ENCODE measurements at places on chromosomes 6 and 20.
A peak's percentile ranks its signal among the peaks of the same experiment; 100 is the strongest.

DNA sequence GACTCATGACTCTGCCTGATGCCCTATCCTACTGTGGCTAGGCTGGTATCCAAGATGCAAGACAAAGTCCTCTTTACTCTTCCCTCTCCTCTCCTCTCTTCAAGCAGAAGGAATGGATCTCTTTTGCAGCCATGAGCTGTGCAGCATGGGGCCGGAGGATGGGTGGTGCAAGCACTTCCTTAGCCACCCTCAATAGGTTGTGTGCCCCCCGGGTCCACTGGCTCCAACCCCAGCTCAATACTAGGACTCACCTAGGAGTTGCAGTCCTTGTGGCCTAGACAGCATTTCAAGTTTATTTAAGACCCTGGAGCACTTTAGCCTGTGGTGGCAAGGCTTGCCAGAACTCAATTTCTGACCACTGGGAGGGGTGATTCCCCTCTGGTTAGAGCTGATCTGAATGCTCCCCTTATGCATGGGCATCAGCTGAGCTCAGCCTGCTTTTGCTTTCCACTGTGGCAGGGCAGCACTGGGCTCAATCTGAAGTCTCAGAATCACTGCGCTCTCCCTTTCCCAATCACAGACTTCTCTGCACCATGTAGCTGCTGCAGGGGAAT lies 29.0 kb upstream of the GRM4 start:
- DNase-seq = no peak

- DNase-seq = no peak
Observed at GRCh38 chr20:21174516-21175239, 48.8 kb downstream of the KIZ start.

DNA sequence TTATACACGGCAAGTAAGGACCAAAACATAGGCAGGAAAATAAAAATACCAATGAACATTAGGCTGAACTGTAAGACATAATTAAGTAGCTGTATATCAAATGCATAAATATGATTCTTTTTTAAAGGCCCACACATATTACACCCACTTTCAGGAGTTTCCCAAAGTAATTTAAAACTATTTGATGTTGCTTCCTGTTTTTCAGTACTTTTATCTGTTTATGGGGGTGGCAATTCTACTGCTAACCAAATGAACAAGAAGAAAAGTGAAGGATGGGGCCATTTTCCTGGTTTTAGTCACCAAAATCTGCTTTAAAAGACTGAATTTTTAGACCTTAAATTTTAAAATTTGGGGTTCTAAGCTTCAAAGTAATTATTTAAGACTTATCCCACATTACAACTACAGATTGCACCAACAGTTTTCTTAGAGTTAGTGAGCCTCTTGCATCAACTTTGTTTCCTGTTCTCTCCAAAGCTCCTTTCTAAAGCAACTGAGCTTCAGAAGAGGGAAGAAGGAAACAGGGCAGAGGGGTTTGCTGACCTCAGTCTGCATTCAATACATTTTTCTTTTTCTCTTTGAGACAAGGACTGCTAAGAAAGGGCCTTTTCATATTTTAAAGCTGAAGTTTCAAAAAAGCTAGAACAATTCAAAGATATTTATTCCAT lies 191.0 kb downstream of the BACH2 start:
- DNase-seq = no peak

- no peak for DNase-seq
Observed at GRCh38 chr6:93749930-93750329, 330.6 kb upstream of the EPHA7 start.

GRCh38 chr6:30169658-30170614 lies 6.6 kb downstream of the TRIM15 start:
- DNase-seq = peak; percentile 11

- DNase-seq = no peak
Observed at GRCh38 chr6:118740372-118740771, 89.0 kb upstream of the CEP85L start.

DNA sequence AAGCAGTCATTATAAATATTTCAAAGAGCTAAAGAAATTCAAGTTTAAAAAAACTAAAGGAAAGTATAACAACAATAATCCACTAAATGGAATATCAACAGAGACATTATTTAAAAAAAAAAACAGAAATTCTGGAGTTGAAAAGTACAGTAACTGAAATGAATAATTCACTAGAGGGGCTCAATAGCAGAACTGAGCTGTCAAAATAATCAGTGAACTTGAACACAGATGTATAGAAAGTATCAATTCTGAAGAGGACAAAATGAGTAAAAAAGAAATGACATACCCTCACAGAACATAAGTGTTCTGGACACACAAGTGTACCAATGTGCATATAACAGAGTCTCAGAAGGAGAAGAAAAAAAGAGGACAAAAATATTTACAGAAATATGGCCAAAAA lies 191.6 kb upstream of the RUNX2 start:
- no peak for DNase-seq

GRCh38 chr20:14740380-14740779 lies 403.0 kb upstream of the FLRT3 start:
- DNase-seq = no peak

DNA sequence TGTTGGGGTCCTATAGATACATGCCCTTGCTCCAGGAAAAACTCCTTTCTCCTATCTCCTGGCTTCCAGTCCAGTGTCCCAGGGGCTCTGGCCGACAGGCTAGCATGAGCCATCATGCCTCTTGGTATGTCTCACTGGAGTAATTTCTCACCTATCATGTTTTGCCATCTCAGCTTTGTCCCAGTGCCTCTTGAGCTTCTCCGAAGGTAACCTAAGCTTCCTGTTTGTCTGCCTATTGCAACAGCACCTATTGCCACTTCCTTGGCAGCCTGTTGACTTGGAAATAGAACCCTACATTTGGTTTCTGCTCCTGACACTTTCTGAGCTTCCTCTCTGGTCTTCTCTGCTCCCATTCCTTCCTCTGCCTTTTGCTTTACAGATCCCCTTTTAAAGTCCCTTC lies 197.7 kb downstream of the KCNQ5 start:
- no peak for DNase-seq

DNA sequence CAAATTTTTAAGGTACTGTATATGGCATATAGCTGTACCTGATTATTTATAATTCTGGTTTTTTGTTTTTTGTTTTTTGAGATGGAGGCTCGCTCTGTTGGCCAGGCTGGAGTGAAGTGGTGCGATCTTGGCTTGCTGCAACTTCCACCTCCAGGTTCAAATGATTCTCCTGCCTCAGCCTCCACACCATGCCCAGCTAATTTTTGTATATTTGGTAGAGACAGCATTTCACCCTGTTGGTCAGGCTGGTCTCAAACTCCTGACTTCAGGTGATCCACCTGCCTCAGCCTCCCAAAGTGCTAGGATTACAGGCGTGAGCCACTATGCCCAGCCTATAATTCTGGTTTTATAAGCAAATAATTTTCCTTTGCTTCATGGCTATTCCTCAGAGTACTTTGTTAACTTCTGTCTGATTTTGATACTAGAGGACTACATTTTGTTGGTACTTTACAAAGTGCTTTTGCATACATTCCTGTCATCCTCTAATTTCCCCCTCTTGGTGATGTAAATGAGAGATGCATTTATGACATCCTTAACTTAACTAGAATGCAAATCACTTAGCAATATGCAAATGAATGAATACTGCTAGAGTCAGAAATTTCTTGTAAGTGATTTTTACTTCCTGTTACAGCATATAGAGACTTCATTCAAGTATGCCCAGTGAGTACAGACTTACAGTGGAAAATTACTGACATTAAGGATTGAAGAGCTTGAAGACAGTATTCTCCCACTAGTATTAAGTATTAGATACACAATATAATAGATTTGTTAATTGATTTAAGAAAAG lies 35.7 kb upstream of the ARID1B start:
- DNase-seq = no peak

DNA sequence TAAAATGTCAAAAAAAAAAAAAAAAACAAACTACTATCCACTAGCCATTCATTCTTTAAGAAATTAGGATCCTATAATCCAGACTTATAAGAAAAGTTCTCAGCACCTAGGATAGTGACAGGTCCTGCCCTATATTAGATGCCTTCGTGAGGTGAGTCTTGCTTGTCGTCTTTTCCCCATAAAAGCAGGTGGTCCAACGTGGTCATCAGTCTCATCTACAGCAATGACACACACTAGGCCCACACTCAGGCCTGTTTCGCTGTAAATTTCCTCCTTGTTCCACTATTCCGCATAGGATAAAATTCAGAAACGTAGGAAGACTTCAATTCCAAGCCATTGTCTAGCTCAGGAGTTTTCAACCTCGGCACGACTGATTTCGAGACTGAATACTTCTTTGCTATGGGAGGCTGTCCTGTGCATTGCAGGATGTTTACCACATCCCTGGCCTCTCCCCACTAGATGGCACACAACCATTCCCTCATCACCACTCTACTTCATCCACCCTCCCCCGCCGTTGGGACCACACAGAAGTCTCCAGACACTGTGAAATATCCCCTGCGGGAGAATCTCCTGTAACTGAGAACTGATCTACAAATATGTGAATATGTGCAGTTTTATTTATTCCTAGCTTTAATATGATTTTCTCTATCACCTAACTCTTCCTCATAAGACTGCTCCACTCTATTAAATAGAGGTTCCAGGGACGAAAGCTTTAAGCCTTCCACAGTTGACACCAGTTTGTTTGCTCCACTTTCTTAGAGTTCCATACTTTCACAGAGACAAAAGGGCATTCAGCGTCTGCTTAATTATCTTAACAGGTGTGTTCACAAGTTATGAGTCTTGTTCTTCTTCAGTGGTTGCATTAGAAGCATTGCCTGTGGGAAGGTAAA lies 346.3 kb downstream of the BMP2 start:
- no peak for DNase-seq

DNA sequence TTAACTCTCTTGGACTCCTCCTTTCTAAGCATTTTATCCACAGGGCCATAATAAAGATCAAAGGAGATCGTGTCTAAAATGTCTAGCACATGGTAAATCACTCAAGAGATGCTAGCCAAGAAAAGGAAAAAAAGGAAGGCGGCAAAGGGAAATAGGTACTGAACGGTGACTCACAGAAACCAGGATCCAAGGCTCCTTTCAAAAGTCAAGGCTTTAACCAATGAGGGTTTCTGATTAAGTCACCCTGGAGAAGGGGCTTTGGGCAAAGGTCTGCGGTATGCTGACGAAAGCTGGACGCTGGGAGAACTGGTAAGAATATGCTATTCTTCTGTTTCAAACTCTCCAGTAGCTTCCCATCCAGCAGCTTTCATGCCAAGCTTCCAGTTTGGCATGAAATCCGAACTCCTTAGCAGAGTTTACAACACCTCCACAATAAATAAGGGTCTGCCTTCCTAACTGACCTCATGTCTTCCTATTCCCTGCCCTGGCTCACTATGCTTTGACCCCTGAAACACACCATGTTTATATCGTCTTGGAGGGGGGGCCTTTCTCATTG lies 1.0 kb downstream of the TOMM34 start:
- no peak for DNase-seq

All from NCI-H446 treated with DMSO at 0.1 percent for 48 hours (cell line).